ENCODE measurements at places on chromosomes 4 and X.

DNA sequence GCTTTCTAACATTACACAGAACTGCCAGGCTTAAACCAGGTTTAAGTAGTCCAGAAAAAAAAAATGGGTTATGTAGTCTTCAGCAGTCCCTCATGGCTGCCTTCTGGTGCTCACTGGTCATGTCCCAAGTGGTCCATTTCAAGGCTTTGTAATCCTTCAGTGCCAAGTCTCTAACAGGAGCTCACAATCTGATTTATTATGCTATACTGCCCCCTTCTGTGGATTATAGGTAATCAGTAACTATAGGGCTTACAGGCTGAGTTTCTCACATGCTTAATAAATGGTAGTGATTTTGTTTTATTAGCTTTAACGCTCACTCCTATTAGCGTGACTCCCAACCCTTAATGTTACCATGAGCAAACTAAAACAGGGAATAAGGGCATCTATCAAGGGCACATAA, 92.5 kb upstream of the EDA2R start:
- no peak for DNase-seq

GRCh38 chr4:60366661-60367060, 833.5 kb upstream of the ADGRL3 start:
- no peak for DNase-seq

DNA sequence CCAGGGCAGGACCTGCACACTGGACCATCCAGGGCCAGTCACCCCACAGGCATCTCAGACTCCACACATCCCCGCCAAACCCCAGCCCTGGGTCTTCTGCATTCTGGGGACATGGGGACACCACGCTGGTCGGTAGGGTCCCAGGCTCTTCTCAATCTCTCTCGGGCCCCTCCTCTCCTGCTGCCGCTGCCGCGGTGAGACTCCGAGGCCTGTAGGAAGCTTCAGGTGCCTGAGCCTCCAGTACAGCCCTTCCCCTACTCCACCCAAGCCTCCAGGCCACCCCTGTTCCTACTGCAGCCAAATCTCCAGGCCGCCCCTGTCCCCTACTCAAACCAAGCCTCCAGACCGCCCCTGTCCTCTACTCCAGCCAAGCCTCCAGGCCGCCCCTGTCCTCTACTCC, 5.5 kb upstream of the ASMT start:
- DNase-seq = no peak

- no peak for DNase-seq
Measured at GRCh38 chrX:70970482-70970995, 39.6 kb upstream of the SLC7A3 start.

DNA sequence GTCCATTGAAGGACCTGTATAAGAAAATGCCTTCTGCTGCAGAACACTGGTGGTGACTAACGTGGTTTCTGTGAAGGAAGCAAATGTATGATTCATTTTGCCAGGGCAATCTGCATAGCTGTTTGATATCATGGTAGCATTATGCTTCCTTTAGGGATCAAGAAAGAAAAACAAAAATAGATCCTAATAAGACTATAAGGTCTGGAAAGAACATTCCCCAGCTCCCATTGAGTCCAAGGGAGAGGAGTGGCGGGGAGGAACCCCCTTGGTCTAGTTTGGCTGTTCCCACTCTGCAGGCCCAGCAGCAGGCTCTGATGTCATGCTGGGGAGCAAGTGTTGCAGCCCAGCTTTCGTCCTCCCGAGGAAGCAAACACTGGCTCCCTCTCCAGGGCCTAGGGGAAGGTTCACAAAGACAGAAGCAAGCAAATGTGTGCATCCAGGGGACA, 154.5 kb upstream of the GALNT7 start:
- no peak for DNase-seq

GRCh38 chr4:76703123-76703490, 194.8 kb downstream of the SOWAHB start:
- no peak for DNase-seq

GRCh38 chrX:124300405-124300804, 32.1 kb upstream of the TEX13D start:
- DNase-seq = no peak

DNA sequence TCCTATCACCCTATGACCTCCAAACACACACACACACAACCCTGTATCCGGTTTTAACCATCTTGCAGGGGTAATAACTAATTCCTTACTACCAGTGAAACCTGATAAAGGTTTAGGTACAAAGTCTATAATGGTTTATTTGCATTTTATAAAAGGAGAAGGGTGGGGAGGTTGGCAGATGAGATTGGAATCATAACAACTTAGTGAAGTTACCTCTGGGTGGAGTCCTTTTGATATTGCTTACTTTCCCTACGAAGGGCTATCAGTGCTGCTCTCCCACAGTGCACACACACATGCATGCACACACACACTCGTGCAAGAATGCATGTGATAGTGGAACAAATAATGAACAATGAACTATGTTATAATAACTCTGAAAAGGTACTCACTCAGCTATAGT, 56.1 kb downstream of the CCSER1 start:
- DNase-seq = no peak

DNA sequence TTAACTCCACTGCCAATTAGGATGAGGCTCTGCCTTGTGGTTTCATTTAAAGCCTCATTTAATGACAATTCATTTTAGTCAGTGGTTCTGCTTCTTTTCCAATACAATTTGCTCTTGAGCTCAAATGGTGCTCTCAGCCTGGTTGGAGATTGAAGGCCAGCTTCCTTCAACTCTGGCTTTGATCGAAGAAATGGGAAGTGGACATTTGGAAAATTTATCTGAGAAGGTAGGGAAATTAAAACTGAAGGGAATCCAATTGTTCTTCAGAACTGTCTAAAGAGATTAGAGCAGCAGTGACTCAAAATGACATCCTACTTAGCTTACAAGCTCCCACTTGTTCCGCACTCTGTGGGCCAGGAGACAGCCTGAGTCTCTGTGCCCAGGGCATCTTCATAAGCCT, 206.8 kb downstream of the SMARCA1 start:
- DNase-seq = no peak

GRCh38 chrX:46597771-46598170, 24.2 kb downstream of the CHST7 start:
- no peak for DNase-seq

DNA sequence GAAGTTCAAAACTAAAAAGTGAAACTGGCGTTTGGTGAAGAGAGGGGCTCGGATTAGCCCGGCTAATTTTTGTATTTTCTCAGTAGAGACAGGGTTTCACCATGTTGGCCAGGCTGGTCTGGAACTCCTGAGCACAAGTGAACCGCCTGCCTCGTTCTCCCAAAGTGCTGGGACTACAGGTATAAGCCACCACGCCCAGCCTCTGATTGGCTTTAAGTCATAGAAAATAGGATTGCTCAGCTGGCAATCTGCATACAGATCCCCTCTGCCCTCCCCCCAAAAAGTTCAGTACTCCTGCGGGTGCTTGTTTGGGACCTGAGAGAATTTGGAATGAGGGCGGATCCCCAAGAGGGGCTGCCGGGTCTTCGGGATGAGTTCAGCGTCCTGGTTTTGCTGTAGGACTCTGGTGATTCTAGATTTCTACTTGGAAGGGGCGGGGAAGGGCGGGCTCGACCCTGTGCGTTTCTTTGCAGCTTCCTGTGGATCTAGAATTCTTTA, 537 bp upstream of the PRKX start:
- no peak for DNase-seq

- DNase-seq = no peak
Measured at GRCh38 chr4:80196259-80196921, 913 bp upstream of the PRDM8 start.

DNA sequence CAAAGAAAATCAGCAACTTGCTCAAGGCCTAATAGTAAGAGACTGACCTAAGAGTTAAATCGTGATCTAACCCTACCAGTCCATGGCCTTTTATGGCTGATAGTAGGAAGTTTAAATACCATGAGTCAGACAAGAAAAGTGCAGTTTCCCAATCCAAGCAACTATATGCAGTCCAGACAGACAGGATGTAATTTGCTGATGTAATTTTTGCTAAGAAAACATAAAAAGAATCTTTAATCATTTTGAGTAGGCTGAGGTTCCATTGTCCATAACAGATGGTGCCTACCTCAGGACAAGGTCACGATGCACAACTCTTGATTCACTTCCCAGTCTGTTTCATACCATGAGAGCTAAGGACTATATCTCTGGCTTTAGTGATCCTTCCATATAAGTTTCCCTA, 317.5 kb upstream of the GRIA3 start:
- DNase-seq = no peak

GRCh38 chr4:3145234-3145924, 70.9 kb downstream of the HTT start:
- DNase-seq = no peak

DNA sequence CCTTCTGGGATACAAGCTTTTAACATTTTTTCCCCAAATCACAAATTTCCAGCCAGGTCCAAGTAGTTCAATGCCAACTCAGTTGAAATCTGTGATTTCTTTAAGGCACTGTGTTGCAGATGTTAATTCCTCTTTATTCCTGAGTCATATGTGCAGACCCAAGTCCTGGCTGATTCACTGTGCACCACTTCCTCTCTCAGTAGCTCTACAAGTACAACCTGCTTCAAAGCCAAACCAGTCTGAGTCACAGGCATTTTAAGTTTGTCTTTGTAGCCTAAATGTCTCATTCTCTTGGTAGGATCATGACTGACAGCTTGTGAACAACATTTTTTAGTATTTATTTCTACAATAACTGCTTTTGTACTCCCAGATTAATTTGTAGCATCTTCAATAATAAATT, 165.6 kb upstream of the S100G start:
- DNase-seq = no peak

- DNase-seq = no peak
Measured at GRCh38 chr4:122765692-122766352, 33.3 kb downstream of the BBS12 start.

GRCh38 chr4:164252286-164252685, 501.6 kb upstream of the SMIM31 start:
- DNase-seq = no peak

DNA sequence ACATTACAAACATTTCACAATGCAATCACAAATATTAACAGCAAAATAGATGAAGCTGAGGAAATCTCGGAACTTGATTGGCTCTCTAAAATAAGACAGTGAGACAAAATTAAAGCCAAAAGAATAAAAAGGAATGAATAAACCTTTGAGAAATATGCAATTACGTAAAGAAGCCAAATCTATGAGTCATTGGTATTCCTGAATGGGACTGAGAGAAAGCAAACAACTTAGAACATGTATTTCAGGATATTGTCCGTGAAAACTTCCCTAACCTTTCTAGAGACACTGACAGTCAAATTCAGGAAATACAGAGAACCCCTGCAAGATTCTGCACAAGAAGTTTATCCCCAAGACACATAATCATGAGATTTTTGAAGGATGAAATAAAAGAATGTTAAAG, 48.4 kb upstream of the SPANXN2 start:
- no peak for DNase-seq

GRCh38 chr4:104890598-104891275, 255.9 kb upstream of the TET2 start:
- DNase-seq = no peak

- DNase-seq = no peak
Measured at GRCh38 chr4:83204731-83205130, 79.9 kb downstream of the COQ2 start.

GRCh38 chr4:159077702-159078495, 25.0 kb upstream of the RAPGEF2 start:
- DNase-seq = no peak

GRCh38 chr4:53531585-53532224, 59.6 kb downstream of the LNX1 start:
- DNase-seq = no peak

DNA sequence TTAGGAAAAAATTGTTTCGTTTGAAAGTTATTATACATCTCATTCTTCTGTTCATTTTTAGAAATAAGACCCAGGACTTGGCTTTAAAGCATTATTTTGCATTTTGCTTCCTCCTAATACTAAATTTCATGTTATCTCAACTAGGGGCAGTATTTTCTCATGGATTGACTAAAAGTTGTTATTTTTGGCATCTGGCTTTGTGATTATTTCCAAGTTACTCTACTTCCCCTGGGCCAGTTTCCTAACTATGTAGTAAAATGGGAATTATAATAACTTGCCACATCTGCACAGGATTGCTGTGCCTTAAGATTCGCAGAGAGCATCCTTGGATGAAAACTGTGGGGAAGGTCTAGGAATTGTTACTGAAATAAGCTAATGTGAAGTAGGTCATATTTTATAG, 3.0 kb downstream of the RBPJ start:
- DNase-seq = no peak
